ENCODE measurements at places on chromosomes 6 and 20. TPM values are rescaled to one million over a fixed set of nuclear protein-coding genes. Genes with fewer than 3 reads are reported as not detected.

The BEND6 gene
- total RNA-seq, result 0.95 TPM

- DNase-seq, result no peak
Observed at GRCh38 chr20:33689973-33690372, 3.8 kb upstream of the E2F1 start.

DNA sequence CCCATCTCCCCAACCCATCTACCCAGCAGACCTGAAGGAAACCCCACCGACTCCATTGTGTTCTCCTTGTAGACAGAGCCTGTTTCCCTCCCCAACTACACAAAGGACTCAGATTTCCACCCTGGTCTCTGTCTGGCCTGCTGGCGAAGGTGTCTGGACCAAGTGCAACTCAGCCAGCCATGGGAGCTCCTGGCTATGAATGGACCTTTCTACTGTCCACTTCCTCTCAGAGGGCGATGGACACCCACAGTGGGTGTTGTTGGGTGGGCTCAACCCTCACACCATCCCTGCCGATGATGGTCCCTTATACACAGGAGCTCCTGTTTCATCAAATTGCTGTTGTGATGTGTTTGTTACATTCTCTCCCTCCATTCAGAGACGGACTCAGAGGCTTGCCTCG lies 112.5 kb upstream of the PHACTR3 start:
- no peak for DNase-seq

- no peak for DNase-seq
Observed at GRCh38 chr6:79750806-79751205, 119.7 kb downstream of the SH3BGRL2 start.

DNA sequence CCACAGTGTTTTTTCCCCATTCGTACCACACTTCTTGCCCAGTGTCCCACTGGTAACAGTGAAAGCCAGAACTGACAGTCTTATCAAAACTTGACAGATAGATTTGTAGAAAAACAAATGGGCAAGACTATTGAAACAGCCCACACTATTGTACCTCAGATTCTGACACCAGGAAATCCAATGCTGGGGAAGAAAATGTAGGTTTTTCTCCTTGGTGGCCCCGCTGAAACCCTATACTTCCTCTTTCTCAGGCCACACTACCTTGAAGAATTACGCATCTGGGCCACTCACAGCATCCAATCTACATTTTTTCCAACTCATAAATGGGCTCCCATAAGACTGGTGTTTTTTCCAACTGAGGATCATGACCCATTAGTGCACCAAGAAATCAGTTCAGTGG lies 90.9 kb upstream of the HDDC2 start:
- no peak for DNase-seq

GRCh38 chr6:82385546-82385945 lies 21.9 kb downstream of the TPBG start:
- no peak for DNase-seq

GRCh38 chr6:42091718-42092023 lies 41.3 kb downstream of the TAF8 start:
- DNase-seq, result no peak
